Stimulated activated CD8-positive, alpha-beta memory T cell treated with anti-CD3 and anti-CD28 coated beads, Interleukin-7, amount 100 ng/mL, for 48 hours (primary cell): ENCODE measurements at places on chromosomes 7 and 10.

- no peak for DNase-seq
Measured at GRCh38 chr10:33277135-33277536, 57.3 kb downstream of the NRP1 start.

DNA sequence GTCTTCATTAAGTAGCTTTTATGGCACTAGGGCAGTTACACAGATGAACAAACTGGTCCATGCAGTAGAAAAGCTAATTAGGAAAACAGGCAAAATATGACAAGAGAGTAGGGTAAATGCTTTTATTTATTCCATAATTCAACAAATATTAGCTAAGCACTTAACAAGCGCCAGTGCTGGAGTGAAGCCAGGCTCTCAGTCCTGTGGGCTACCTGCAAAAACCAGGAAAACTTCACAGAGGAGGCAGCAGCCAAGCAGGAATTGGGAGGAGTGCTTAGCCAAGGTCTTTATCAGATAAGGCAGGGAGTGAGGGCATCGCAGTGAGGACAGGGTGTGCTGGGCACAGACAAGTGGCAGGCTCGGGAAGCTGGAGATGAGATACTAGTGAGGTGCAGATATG lies 4.9 kb upstream of the KAT6B start:
- no peak for DNase-seq

DNA sequence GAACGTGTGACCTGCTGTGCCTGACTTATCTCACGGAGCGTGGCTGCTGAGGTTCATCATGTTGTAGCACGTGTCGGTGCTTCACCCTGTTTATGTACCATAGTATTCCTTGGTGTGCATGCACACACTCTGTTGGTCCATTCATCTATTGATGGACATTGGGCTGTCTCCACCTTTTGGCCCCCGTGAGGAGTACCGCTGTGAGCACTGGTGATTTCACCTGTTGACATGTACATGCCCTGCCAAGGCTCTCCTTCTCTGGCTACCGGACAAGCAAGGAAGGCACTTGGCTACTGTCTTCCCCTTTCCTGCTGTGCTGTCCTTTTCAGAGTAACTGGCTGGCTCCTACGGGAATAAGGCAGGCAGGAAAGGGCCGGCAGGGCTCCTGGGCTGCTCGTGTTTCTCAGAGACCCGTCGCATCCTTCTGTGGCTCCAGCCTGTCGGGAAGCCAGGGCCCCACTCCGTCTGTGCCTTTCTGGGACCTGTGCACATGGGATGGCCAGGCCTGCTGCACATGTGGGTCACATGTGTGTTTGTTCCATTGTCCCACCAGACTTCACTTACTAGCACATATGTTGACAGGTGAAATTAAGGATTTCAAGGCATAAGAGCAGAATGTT lies 17.8 kb upstream of the TBRG4 start:
- no peak for DNase-seq

DNA sequence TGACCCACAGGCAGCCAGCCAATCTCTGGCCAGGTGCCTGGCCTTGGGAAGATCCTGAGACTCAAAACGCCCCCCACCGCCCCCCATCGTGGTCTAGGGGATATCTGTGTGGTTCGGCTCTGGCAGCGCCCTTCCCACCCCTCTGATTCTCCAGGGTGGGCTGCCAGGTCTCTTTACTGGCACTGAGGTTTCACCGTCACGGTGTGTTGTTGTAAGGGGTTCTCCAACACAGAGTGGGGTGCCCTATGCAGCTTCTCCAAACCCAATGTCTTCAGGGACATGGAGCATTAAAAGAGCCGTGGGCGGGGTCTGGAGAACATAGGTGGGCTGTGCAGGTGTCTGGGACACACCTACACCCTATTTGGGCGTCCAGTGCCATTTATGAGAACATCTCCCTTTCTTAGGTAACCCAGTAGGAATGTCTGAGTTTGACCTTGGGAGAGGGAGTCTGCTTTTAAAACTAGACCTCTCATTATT lies 1.5 kb downstream of the MAFK start:
- no peak for DNase-seq

GRCh38 chr10:1123198-1123597 lies 67.0 kb downstream of the WDR37 start:
- no peak for DNase-seq

- DNase-seq, result no peak
Measured at GRCh38 chr10:15723803-15724202, 4.1 kb upstream of the ITGA8 start.

DNA sequence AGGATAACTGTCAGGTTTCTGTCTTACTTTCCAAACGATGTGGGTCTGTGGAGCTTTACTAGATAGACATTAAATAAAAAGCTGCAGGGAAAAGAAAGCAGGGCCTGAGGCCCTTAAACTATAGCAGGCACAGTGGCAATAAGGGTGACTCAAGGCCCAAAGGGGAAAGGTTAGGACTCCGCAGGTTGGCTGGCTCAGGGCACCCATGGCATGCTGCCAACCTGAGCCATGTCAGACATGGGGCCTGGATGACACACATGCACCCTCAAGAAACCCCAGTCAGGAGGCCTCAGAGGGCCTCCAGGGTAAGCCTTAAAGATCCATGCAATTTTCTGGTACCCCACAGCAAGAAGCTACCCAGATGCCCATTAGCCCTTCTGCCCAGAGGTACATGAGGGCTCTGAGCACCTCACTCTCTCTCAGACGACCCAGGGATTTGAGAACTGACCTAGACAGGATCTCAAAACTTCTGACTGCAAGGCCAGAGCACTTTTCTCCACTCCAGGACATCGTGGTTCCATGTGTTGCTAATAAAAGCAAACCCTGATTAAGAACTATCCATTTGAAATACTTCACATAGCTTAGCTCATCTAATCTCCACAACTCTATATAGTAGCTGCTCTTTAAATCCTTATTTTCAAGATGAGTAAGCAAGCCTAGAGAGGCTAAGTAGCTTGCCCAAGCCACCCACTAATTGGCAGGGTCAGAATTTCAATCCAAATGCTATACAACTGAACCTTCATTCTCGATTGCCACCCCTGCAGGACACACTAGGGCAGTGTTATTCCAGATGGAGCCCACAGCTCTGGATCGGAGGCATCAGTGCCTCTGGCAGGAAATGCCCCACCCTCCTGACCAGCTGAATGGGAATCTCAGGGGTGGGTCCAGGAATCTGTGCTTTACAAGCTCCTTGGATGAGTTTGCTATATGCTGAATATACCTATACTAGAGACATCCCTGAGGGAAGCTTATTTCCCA lies 132.5 kb upstream of the EFCAB10 start:
- no peak for DNase-seq

GRCh38 chr7:44321796-44322195 lies 3.6 kb downstream of the CAMK2B start:
- DNase-seq, result no peak

GRCh38 chr10:5564537-5565204 lies 39.9 kb downstream of the CALML3 start:
- no peak for DNase-seq

- no peak for DNase-seq
Measured at GRCh38 chr10:121084016-121084674, 233.0 kb downstream of the WDR11 start.

DNA sequence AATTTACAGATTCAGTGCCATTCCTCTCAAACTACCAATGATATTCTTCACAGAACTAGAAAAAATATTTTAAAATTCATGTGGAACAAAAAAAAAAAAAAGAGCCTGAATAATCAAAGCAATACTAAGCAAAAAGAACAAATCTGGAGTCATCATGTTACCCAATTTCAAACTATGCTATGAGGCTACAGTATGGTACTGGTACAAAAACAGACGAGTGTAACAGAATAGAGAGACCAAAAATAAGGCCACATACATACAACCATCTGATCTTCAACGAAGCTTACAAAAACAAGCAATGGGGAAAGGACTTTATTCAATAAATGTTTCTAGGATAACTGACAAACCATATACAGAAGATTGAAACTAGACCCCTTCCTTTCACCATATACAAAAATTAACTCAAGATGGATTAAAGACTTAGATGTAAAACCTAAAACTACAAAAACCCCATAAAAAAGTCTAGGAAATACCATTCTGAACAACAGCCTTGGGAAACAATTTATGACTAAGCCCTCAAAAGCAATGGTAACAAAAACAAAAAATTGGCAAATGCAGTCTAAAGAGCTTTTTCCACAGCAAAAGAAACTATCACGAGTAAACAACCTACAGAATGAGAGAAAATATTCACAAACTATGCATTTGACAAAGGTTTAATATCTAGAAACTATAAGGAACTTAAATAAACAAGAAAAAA lies 207.7 kb downstream of the PTN start:
- no peak for DNase-seq

- no peak for DNase-seq
Measured at GRCh38 chr7:30765408-30765807, 5.8 kb upstream of the MINDY4 start.

DNA sequence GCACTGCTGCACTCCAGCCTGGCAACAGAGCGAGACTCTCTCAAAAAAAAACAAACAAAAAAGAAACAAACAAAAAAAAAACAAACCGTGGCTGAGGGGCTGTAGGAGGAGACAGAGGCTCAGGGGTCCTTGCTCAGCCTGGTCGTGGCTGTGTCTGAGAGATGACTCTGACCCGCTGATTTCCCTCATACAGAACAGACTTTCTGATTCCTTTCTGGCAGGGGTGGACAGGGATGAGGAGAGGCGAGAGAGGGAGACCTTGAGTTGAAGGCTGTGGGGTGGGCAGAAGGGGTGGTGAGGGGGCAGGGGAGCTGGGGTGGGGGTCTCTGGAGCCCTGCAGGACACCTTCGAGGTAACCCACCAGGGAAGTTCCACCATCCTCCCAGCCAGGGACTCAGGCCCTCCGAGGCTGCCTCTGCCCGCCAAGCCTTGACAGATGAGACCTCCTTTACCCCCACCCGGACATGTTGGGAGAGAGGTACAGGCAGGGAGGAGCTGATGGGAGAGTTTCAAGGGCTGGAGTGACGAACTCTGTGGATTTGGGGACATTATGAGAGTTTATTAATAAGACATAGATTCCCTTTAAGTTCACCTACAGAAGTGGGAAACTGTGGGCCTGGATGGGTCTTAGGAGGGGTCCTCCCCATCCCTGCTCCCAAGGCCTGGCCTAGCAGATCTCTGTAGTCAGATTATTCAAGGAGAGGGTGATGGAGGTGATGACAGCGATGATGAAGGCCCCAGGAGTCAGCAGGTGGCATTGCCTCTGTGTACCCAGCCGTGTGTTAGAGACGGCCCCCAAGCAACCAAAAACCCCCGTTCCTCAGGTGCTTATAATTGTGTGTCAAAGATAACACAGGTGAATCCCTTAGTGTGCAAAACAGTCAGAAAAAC lies 2.0 kb downstream of the MUC12 start:
- no peak for DNase-seq

DNA sequence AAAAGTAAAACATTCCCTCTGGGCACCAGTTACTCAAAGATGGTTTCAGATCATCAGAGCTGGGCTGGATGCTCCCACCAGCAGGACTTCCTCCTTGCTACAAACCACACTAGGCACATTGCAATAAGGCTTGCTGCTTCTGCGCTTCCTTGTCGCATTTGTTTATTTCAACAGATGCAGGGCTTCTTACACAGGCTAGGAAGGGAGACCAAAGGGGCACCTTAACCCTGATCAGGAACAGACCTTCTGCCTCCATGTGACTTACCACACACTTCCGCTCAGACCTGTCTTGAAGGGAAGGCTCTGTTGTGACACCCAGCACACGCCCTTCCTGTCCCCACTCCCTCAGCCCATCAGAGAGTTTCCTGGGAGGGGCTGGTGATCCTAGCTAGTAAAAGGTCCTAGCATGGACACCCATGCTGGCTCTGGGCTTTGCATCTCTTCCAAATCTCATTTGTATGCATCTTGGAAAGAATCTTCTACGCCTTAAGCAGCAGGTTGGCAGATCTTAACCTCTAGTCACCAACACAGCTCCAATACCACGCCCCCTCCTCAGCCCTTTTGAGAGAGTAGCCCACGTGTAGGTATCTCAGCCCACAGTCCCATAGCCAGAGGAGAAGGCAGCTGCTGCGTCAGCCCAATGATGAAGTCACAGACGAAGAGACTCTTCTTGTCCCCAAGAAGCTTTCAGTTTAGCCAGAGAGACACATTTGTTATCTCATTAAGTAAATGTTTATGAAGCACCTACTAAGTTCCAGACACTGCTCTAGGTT lies 47.1 kb upstream of the SVIL start:
- no peak for DNase-seq

GRCh38 chr10:6780008-6780677 lies 200.1 kb upstream of the PRKCQ start:
- DNase-seq, result no peak

GRCh38 chr10:63273577-63273976 lies 140.4 kb downstream of the NRBF2 start:
- no peak for DNase-seq

- DNase-seq, result no peak
Measured at GRCh38 chr7:81932936-81933335, 163.1 kb upstream of the HGF start.

- DNase-seq, result no peak
Measured at GRCh38 chr7:100861616-100861985, 5.6 kb upstream of the TRIP6 start.

GRCh38 chr10:76034353-76035205 lies 603.2 kb downstream of the LRMDA start:
- no peak for DNase-seq

DNA sequence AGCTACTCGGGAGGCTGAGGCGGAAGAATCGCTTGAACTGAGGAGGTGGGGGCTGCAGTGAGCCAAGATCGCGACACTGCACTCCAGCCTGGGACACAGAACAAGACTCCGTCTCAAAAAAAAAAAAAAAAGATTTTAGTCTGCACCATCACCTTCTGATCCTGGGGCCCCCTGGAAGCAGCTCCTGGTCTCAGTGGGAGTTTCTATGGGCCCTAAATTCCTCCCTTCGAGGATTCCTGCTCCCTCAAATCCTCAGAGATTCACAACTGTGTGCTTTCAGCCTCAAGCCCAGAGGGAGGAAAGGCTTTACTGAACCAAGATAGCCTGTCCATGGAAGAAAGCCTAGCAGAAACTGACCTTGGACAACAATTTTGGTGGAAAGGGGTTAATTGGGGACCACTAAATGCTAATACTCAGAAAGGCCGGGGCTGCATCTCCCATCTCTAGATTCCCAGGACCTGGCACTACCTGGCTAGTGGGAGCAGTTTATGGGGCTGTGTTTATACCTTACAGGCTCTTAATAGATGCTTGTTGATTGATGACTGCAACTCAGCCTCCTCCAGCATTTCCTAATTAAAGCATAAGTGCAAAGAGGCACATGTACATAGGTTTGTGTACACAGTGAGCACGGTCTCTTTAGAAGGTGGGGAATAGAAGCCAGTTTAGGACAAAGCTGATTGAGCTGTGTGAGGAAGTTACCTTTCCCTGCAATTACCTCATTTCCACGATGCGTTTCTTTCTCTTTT lies 9.2 kb upstream of the FGFR2 start:
- DNase-seq, result no peak

DNA sequence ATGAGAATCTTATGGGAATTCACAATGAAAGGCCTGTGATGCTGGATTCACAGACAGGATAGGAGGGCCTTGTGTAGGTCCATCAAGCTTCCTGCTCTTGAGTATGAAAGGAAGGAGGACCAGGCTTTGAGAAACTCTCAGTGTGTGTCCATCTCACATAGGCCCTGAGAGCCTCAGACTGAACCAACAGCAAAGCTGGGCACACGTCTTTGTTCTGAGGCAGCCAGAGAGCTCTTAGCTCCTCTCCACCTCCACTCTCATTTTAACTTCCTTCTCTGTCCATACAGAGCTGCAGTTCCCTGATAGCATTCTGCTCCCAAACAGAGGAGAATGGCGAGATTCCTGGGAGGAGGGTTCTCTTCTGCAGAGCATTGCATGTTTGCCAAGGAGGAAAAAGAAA lies 515.6 kb downstream of the CALN1 start:
- DNase-seq, result no peak

- DNase-seq, result no peak
Measured at GRCh38 chr7:46619723-46620310, 698.7 kb upstream of the IGFBP3 start.

GRCh38 chr7:16815001-16815400 lies 10.2 kb upstream of the AGR2 start:
- no peak for DNase-seq

- DNase-seq, result no peak
Measured at GRCh38 chr10:84551437-84552120, 223.2 kb downstream of the CCSER2 start.
